ENCODE measurements at places on chromosomes 12 and 14.

DNA sequence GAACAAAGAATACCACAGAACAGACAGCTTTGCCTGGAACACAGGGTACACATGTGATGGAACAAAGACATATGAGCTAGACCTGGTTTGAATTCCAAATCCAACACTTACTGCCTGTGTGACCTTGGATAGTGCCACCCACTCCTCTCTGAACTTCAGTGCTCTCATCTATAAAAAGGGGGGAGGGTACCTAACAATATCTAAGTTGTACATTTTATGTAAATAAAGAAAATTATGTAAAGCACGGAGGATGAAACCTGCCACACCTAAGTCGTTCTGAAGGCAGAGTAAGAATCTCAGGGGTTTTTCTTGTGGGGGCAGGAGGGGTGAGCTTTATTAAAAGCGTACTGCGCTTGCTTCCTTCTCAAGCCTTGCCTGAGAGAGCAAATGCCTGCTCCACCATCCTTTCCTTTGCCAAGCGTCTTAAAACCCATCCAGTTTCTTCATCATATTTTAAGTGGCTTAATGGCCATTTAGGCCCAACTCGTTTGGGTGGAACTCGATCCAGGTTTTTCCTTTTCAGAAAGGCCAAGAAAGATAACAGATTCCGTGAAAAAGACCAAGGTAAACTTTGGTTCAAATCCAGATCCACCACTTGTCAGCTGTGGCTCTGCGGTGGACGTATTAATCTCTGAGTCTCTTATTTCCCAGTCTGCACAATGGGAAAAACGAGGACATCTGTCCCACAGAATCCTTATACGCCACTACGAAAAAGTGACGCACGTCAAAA lies 946 bp downstream of the DDX24 start:
- no peak for DNase-seq

DNA sequence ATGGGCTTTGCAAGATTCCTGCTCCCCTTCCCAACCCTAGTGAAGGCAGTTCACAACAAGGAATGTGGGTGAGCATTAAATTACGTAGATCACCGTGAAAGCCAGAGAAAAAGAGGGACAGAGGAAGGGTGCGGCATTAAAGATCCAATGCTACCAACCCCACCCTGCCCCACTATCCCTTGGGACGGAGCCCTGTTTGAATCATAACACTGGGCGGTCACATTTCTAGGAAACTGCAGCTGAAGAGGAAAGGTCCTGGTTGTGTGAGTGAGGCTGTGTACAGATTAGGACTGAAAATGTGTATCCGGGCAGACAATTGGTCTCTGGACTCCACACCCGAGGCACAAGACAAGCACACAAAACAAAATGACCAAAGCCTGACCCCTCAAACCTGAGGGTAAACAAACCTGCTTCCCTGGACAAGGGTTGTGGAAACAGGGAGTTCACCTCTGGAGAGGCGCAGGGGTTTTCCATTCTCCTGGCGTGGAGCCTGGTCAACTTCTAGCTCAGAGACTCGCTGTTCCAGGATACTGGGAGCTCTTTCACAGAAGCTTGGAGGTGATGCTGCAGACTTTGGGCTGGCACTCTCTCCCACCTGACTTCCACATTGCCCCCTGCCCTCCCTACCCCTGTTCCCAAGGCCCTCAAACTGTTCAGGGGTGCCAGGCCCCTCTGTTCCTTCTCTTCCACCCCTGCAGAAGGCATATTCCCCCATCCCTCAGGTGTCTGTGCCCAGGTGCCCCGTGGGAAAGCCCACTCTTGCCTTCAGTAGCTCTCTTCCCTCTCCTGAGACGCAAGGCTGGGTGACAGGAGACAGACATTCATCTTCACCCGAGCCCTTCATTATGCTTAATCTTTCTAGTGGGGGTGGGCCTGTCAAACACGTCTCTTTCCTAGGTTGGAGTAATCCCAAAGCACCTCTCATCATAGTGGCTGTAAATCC lies 16.5 kb downstream of the NINJ2 start:
- no peak for DNase-seq

GRCh38 chr12:76259106-76259505 lies 89.1 kb downstream of the BBS10 start:
- DNase-seq = no peak

DNA sequence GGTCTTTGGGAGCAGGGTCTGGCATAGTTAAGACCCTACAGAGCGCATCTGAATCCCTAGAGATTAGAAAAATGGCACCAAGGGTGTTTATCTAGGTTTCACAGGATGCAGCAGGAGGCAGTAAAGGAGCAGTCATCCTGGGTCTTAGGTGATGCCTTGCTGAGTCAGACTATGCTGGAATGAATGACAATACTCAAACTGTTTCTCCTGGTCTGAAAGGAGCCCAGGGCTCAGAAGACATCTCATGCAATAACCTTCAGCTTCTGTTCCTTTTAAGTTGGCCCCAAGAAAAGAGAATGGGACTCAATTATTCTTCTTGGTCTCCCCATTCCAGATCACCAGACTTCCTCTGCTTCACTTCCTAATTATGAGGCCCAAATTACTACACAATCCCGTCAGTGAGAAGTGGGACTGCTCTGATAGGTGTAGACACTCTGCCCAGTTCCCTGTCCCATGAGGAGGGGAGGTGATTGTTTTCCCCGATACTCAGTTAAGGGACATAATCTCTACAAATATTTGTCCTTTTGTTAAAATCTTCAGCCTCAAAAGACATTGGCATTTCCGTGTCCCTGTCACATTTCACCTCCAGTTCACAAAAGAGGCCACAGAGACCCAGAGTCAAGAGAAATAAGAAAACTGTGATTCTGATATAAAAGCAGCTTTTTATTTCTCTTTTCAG lies 14.8 kb upstream of the APOF start:
- DNase-seq = peak; percentile 10

- DNase-seq = no peak
These were observed 6.6 kb downstream of the RAN start for GRCh38 chr12:130878193-130879185.

DNA sequence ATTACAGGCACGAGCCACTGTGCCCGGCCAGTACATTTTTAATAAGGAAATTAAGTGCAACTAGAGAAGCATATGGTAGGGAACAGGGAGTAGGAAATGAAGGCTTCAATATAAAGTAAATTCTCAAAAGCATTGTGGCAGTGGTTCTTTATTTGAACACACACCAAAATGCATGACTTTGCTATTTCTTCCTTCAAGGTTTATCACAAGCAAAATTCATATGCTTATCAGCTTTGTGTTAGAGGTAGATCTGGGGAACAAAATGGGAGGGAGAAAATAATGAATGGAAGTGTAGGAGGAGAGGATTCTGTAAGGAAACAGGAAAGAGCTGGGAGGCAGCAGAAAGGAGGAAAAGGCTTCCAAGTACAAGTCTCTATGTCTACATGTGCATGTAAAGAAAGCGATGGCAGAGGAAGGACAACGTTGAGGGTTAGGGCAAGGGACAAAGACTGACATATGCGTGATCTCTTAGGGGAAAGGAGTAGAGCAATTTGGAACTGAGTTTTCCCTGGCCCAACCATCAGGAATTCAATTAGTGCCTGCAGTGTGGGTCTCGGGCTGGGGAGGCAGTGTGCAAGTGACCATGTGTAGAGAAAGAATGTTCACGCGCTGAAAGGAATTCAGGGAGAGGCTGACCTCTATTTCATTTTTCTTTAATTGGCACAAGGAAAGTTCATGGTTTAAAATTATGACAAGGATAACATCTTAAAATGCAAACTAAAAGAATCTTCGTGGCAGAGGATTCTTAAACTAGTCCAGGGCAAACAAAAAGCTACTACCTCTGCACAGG lies 22.9 kb upstream of the RASSF8 start:
- DNase-seq = no peak

GRCh38 chr14:48826058-48826457 lies 760.1 kb downstream of the RPS29 start:
- DNase-seq = no peak

DNA sequence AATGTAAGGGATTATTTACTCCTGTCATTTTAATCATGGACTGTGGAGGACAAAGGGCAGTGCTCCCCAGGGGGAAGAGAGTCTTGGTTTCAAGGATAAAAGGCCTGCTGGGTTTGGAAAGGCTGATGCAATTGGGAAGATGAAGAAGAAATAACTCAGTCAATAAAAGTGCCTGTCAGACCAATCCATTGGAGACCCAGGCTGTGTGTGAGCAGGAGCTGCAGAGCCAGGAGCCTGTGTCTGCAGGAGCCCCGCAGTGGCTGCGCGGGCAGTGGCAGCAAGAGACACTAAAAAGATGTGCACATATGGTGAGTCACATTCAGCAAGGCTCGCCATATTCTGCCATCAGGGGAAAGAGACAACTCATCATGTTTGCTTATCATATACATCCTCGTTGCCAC lies 90.4 kb downstream of the CRACR2A start:
- no peak for DNase-seq

DNA sequence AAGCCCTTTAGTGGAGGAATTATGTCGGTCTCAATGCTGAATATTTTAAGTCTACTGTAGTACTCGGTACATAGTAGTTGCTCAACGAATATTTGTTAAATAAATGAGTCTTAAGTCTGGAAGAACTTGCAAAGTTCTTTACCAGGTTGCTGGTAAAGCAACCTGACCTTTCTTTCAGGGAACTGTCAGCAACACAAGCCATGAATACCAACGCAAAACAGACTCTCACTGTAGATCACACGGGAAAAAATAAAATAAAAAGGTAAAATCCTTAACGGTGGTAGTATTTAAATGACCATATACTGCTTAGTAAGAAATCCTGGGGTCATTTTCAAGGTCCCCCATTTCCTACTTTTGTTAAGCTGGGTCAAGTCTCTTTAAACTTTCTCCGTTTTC lies 447 bp upstream of the NUBPL start:
- DNase-seq = no peak

GRCh38 chr14:54206516-54206915 lies 190.3 kb upstream of the CDKN3 start:
- no peak for DNase-seq

- no peak for DNase-seq
These were observed 130.8 kb upstream of the FLRT2 start for GRCh38 chr14:85399186-85399585.

GRCh38 chr12:57571926-57572762 lies 18.8 kb upstream of the PIP4K2C start:
- no peak for DNase-seq

GRCh38 chr14:87323191-87323590 lies 669.8 kb downstream of the GALC start:
- no peak for DNase-seq

DNA sequence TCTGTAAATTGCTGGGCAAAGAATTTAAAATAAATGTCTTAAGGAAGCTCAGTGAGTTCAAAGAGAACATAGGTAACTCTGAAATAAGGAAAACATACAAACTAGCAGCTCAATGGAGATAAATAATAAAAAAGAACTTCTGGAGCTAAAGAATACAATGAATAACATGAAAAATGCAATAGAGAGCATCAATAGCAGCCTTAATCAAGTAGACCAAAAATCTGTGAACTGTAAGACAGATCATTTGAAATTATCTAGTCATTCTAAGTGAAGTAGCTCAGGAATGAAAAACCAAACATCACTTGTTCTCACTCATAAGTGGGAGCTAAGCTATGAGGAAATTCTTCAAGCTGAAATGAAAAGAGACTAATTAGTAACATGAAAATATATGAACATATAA lies 5.8 kb upstream of the ABCC9 start:
- no peak for DNase-seq

- peak; percentile 45 for DNase-seq
These were observed 2.6 kb downstream of the SIX4 start for GRCh38 chr14:60721326-60722106.

DNA sequence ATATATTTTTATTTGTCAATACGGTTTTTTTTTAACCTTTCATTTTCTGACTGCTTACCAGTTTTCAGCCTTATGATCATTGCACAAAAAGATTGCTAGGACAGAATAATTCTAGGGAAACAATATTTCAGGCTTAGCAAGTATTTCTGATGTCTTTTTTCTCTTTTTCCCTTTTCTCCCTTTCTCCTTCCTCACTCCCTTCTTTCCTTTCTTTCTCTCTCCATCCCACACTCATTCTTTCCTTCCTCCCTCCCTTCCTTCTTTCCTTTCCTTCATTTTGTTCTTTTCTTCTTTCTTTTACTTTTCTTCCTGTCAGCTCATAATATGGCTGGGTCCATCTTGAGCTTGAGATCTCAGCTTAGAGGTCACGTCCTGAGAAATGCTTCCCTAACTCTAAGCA lies 601.4 kb upstream of the NOVA1 start:
- DNase-seq = no peak

DNA sequence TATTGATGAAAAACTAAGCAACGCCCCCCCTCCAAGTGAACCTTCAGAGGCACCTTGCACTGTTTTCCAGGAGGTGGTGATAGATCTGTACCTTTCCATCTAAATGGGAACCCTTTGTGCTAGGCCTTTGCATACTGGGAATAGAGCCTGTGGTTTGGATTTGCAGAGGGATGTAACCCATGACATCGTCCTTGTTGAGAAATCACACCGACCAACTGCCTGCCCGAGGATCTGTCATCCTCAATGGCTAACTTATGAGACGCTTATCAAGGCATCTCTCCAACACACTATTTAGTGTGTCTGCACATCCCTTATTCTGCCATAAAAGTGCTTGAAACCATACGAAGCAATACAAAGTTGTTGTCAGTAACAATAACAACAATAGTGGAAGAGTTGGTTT lies 22.9 kb downstream of the NTN4 start:
- DNase-seq = no peak

DNA sequence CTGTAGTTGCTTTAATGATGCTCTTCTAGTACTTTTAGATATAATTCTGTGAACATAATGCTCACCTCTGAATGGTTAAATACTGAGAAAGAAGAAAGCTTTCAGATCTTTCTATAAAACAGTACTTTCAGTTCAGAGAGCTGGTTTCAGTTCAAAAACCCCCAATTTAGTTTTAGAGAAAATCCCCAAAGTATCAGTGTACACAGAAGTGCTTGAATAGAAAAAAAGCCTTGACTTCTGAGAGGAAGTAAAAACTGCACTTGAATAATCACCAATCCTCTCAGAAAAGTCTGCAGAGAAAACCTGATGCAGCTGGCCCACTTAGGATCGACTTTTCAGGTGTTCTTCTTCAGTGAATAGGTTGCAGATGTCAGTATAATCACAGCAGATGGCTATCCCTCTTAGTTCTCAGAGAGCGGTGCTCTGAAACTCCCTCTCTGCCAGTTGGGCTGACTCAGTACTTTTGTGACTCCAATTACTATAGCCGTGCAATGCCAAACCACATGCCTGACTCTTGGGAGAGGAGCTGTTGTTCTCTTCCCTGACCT lies 616.3 kb downstream of the LRFN5 start:
- DNase-seq = no peak

- DNase-seq = no peak
These were observed 2.7 kb downstream of the SRSF5 start for GRCh38 chr14:69769623-69770022.

DNA sequence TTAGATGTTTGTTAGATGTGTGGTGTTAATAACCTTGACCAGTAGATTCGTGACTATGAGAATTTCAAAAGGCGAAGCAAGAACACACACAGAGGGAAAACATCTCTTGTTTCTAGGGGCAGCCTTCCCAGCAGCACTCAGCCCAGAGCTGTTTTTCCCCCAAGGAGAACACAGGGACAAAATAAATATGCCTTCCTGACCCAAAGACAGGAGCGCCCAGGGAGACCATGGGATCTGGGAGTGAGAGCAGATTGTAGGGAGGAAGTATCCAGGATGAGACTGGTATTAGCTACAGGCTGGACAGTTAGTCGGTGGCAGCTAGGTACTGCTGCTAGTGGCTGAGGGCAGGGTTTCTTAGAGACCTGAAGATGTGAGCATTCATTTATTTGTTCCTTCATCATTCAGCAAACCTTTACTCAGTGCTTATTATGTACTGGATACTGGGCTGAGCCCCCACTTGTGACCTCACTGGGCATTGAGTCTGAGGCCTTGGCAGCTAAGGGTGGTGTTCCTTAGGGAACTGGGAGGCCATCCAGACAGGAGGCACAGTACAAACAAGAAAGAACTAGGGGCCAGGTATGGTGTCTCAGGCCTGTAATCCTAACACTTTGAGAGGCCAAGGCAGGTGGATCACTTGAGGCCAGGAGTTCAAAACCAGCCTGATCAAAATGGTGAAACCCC lies 469.8 kb downstream of the ZFP36L1 start:
- no peak for DNase-seq

Data from stimulated activated CD4-positive, alpha-beta T cell treated with anti-CD3 and anti-CD28 coated beads, Interleukin-1b, Interleukin-23, amount 100 ng/mL, for 48 hours (primary cell).